ENCODE measurements at places on chromosomes 4 and X.

DNA sequence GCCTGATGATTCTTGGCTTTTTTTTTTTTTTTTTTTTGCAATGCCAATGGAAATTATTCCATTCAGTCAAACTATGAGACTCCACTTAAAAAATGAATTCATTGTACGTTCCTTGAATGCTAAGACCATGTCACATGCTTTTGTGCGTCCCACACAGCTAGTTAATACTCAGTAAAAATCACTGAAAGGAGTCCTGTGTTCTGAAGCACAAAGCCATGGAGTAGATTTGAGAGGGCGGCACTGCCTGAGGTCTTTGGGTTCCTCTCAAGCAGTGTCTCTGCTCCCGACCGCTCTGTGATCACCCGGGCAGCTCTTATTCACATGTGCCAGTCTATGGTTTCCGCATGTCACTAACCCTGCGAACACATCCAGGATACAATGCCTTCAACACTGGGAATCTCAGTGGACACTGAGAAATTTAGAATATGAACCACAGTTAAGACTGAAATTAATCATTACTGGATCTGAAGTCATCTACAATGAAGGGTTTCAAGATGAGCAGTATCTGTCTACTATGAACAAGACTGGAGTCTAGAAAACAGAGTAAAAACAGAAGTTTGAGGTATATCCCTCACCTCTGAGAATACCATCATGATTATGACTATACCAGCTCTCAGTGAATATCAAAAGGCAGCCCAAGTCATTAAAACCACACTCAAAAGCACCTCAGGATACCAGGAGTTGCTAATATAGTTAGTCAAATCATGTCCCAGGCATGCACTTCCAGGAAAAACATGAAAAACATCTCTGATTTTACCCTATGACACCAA lies 193.0 kb downstream of the MGST2 start:
- DNase-seq = no peak

- DNase-seq = no peak
Measured at GRCh38 chrX:11724122-11725017, 33.7 kb upstream of the MSL3 start.

DNA sequence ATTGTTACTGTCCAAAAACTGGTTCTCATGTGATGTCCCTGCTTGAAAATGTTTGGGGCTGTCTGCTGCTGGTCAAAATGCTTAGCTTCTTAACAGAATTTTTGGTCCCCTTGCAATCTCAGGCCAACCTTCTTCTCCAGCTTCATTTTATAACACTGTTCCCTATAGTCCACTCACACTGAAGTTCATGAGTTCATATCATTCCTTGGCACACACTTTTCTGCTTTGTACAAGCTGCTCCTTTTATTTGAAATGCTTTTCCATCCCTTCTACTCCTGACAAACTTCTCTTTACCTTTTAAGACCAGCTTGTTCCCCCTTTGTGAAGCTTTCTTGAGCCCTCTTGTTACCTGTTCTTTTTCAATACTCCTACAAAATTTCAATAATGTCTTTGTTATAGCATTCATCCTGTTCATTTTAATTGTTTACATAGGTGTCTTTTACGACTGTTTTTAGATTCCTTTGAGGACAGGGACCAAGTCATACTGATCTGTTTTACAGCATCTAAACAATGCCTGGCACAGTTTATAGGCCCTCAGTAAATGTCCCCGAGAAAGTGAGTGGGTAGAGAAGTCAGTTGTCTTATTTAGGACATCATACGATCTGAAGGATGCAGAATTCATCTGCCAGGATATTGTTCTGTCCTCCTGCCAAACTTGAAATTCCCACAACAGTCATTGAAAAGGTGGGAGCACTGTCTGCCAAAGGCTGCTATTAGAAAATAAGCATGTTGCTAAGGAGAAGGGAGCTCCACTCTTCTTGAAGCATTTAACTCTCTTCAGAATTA lies 134.4 kb upstream of the BMPR1B start:
- no peak for DNase-seq

GRCh38 chrX:12330841-12331240 lies 192.6 kb downstream of the FRMPD4 start:
- DNase-seq = no peak
